AG09319 (cell line): ENCODE measurements at places on chromosomes 16 and 17.

DNA sequence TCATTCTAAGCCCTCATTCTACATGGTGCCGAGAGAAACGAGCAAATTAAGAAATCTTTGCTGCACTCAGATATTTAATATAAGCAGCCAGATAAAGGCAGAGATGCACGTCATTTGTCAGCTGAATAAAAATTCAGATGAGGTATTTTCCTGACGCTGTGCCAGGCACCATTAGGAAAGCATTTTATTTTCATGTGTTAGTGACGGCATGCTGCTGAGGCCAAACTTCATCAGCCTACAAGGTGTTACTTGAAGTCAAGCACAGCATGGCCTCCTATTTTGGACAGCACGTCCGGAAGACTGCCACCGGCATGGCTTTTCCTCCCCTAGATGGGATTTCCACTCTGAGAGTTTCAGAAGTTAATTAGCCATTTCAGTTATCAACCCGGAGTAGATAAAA lies 70.3 kb downstream of the IRX3 start:
- DNase-seq = no peak

- DNase-seq = no peak
Measured at GRCh38 chr17:63476459-63476853, 405 bp upstream of the ACE start.

DNA sequence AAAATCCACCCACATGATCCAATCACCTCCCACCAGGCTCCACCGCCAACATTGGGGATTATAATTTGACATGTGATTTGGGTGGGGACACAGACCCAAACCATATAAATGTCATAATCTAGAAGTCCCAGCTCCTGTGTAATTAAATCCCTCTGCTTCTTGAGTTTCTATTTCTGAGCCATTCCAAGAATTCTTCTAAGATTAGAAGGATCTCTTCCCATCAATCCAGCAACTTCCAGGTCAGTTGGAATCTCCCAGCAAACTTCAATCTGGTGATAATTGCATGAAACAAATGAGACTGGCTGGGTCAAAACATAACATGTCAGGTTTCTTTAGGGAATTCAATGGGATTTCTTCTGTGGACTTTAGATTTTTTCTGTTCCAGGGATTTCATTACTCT lies 127.8 kb upstream of the CDH5 start:
- no peak for DNase-seq

DNA sequence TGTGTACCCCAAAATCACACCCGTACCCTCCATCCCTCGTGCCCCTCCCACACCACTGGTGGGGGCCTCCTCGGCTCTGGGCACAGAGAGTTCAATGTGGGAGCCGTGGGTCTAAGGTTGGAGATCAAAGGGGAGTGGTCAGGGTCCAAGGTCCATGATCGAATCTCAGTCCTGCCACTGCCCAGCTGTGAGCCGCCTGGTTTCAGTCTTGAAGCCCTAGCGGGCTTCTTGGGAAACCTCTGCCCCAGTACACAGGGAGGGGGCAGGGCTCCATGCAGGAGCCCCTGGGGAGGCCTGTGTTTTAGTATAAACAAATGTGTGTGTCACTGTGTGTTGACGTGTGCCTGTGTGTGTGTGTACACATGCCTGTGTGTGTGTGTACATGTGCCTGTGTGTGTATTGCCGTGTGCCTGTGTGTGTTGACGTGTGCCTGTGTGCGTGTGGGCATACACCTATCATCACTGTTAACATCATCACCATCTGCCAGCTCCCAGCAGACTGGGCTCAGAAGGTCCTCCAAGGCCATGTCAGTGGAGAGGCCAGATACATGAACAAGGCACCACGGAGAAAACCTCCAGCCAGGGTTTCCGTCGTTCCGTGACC lies 26.5 kb upstream of the ZNF469 start:
- no peak for DNase-seq

GRCh38 chr16:62926121-62926801 lies 890.0 kb upstream of the CDH8 start:
- no peak for DNase-seq

- DNase-seq = no peak
Measured at GRCh38 chr16:5541356-5541755, 443.8 kb upstream of the EEF2KMT start.
